GM23338 (cell line): ENCODE measurements at places on chromosomes 16 and 17.
A peak's percentile ranks its signal among the peaks of the same experiment; 100 is the strongest.

DNA sequence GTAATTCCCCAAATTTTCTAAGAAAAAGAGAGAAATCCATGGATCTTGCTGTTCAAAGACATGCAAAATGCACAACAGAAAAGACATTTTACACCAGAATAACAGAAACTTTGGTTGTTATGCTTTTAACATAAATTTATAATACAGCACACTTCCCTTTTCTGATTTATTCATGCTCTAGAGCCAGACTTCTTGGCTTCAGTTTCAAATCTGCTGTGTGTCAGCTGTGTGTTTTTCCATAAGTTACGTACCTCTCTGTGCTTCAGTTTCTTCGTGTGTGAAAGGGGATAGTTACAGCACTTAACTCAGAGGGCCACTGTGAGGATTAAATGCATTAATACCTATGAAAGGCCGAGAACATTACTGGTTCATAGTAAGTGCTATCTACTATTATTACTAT, 6.8 kb upstream of the CCL3L1 start:
- no peak for DNase-seq

- peak; percentile 63 for DNase-seq
Observed at GRCh38 chr16:11914210-11915113, 1.3 kb downstream of the GSPT1 start.

GRCh38 chr16:26668026-26668425, 398.7 kb upstream of the C16orf82 start:
- DNase-seq, result no peak

- DNase-seq, result no peak
Observed at GRCh38 chr17:81044764-81045589, 10.0 kb downstream of the BAIAP2 start.

DNA sequence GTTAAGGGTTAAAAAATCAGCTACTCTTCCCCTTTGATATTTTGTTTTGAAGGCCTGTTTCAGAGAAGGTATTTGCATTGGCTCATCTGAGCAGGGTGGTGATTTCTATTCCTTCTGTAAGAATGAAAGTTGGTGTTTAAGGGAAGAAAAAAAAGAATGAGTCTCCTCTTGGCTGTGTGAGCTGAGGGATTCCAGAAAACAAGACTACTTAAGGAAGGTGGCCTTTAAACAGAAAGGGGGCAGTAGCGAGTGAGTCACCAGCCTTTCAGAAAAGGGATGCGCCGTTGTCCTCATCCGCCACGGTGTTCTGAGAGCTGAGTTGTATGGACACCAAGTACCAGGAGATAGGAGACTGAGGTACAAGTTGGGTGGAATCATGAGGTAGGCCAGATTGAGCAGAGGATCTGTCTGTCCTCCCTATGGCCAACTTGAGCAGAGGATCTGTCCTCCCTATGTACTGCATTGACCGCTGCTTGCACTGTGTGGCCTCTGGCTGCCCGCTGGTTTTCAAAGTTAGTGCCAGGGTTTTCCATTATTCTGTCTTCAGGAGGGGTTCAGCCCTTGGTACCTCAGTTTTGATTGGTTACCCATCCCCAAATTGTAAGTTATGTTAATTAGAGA, 8.2 kb downstream of the PRKCA start:
- peak; percentile 79 for DNase-seq

- DNase-seq, result no peak
Observed at GRCh38 chr16:7887316-7887715, 554.7 kb downstream of the RBFOX1 start.

DNA sequence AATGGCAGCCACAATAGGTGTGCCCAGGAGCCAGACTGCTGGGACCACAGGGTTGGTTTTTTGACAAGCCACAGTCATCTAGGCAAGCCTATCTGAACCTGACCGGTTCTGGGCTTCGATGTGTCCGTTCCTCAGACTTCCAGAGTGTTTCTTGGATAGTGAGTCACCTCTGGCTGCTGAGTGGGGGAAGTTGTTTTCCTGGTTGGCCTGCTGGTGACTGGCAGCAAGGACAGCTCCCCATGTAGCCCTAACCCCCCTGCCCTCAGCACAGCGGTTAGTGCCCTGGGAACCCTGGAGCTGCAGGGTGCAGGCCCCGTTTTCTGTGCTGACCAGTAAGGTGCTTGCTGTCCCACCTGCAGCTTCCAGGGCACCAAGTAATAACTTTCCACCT, 65.5 kb downstream of the PLD6 start:
- no peak for DNase-seq

GRCh38 chr16:56742030-56742984, 12.4 kb downstream of the NUP93 start:
- no peak for DNase-seq

DNA sequence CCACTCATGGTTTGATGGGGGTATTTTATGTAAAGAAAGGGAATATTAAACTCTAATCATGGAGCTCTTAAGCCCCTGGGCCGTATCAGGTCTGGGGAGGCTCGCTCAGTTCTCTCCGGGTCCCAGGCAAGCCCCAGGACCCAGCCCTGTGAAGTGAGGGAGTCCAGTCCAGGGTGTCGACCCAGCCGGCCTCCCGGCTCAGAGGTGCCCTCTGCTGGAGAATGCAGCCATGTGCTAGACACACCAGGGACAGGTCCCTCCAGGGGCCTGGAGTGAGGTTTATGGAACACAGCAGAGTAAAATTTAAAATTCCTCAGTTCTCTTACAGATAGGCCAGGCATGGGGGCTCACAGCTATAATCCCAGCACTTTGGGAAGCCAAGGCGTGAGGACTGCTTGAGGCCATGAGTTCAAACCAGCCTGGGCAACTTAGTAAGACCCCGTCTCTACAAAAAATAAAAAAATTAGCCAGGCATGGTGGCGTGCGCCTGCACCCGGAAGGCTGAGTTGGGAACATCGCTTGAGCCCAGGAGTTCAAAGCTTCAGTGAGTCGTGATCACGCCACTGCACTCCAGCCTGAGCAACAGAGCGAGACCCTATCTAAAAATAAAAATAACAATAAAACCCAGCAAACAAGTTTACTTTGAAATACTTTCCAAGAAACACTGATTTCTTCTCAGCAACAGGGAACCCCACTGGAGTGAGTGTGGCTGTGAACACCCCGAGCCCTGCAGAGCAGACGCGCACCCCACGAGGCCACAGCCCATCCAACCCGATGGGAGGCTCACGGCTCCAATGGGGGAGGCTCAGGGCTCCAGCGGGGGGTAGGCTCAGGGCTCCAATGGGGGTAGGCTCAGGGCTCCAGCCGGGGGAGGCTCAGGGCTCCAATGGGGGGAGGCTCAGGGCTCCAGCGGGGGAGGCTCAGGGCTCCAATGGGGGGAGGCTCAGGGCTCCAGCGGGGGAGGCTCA, 72.2 kb downstream of the ZNF778 start:
- DNase-seq, result peak; percentile 92

DNA sequence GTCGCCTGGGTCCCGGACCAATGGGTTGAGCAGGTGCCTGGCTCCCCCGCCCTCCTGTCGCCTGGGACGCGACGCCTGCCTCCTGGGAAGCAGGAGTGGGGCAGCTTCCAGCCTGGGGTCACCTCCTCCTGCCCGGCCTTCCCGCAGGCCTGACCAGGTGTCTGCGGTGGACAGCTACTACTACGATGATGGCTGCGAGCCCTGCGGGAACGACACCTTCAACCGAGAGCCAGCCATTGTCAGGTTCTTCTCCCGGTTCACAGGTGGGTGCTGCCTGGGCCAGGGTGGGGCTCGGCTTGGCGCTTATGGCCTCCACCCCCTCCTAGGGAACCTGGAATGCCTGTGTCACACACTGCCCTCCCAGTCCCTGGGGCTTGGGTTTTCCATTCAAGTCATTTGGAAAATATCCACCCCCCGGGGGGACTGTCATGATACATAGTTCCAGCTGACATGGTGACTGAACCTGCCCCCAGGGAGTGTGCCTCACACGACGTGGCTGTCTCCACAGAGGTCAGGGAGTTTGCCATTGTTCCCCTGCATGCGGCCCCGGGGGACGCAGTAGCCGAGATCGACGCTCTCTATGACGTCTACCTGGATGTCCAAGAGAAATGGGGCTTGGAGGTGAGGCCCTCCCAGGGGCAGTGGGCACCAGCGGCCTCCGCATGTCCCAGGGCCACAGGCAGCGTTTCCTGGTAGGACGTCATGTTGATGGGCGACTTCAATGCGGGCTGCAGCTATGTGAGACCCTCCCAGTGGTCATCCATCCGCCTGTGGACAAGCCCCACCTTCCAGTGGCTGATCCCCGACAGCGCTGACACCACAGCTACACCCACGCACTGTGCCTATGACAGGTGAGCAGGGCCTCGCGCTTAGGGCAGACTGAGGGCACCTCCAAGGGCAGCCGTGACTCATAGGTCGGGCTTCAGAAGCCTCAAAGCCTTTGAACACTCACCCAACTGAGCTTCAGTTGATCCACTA, 2.3 kb downstream of the DNASE1 start:
- DNase-seq, result no peak

DNA sequence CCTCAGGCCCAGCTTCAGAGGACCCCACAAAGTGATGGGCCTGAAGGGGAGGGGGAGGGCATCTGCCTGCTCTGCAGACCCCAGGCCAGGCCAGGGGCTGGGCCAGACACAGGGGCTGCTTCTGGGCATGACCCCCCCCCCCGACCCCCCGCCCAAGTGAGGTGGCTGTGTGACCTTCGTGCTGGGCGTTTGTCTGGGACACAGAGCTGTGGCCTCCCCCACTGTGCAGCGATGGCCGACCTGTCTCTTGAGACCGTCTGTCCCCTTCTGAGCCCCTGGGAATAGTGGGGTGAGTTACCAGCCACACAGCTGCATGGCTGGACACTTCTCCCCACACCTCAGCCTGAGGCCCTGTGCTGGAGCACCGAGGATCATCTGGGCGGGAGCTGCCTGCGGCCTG, 34.8 kb upstream of the GNG13 start:
- DNase-seq, result no peak

- no peak for DNase-seq
Observed at GRCh38 chr16:57621521-57622271, 6.7 kb upstream of the ADGRG1 start.

- no peak for DNase-seq
Observed at GRCh38 chr16:22782314-22782713, 31.6 kb upstream of the HS3ST2 start.

- no peak for DNase-seq
Observed at GRCh38 chr17:42023524-42024349, 3.8 kb downstream of the NKIRAS2 start.

DNA sequence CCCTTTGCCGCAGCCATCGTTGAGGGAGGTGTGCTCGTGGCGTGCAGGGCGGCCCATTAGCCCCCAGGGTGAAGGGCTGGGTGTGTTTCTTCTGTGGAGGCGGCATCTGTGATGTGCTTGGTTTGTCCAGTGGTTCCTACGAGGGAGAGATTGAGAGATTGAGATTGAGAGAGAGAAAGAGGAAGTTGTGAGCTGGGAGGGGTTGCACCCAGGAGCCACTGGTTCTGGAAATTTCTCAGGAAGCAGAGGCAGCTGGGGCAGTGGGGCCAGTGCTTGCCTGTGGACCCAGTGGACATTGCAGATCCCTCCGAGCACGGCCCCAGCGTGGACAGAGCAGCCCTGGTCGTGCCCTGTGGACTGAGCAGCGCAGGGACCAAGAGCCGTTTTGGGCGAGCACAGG, 72.0 kb upstream of the ZNF750 start:
- DNase-seq, result no peak

DNA sequence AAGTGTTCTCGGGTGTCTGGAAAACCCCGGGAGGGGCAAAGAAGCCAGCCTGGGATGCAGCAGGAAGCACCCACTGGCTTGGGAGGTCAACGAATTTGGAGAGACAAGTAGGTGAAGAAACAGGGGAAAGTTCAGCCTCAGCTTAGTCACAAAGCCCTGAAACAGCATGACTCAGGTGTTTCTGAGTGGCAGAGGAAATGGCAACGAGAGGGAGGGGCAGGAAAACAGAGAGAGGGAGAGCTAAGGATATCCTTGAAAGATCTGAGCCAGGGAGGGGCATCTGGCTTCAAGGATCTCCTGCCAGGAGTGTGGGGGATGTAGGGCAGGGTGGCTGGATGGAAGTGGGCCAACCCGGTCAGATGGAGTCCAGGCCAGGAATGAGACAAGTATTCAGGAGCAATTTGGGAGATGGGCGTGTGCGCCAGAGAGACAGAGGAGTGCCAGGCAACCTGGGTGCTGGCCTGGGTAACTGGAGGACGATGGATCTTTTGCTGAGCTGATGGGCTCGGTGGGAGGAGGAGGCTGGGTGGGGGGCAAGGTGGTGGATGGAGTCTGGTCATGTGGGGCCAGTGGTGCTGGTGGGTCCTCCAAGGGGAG, 27.2 kb downstream of the ABCC3 start:
- peak; percentile 51 for DNase-seq

- DNase-seq, result no peak
Observed at GRCh38 chr16:20744922-20745440, 3.4 kb upstream of the THUMPD1 start.

- no peak for DNase-seq
Observed at GRCh38 chr16:78623796-78624195, 524.3 kb downstream of the WWOX start.

DNA sequence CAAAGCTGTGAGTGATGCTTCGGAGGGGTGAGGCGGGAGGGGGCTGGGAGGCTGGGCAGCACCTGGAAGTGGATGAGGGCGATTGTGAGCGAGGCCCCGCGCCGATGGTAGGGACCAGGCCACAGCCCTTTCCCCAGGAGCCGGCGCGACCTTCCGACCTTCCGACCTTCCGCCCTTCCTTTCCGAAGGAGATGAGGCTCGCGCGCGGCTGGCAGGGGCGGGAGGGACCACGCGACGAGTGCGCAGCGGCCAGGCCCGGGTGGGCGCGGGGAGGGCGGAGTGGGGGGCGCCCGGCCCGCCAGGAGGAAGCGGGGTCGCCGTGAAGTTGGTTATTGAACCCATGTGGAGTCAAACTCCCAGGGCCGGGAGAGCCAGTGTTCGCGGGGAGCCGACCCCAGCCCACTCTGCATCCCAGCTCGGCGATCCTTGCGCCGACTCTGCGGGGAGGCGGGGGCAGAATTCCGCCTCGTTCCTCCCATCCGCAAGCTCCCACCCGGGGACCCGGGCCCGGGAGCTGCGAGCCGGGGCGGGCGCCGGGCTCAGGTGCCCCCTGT, 56.6 kb downstream of the RAP1GAP2 start:
- peak; percentile 73 for DNase-seq
